Kidney epithelial cell (primary cell): ENCODE measurements at places on chromosomes 12 and 14. TPM values are rescaled to one million over a fixed set of nuclear protein-coding genes. Genes with fewer than 3 reads are reported as not detected.

ACOT4 gene
- total RNA-seq, result 4.3 and 5.1 TPM in 2 replicates

APOF gene
- not detected in 2 replicates for total RNA-seq

DNA sequence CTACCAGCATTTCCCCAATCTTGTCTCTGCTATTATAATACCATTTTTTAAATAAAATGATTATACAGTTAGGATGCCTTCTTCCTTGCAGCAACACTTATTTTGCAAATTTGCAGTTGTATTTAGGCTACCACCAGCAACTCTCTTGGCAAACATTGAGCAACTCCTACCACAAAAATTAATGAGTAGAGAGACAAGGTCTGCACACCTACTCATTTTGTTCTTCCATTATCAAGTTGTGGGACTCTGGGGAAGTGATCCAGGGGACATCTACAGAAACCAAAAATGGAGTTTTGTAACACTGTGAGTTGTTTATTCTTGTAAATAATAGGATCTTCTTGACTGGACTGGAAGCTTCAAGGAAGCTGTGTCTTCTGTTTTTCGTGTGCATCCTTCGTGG lies 38.6 kb downstream of the DGLUCY start:
- DNase-seq, result no peak

GRCh38 chr12:131536337-131536736 lies 174.6 kb upstream of the SFSWAP start:
- no peak for DNase-seq

DNA sequence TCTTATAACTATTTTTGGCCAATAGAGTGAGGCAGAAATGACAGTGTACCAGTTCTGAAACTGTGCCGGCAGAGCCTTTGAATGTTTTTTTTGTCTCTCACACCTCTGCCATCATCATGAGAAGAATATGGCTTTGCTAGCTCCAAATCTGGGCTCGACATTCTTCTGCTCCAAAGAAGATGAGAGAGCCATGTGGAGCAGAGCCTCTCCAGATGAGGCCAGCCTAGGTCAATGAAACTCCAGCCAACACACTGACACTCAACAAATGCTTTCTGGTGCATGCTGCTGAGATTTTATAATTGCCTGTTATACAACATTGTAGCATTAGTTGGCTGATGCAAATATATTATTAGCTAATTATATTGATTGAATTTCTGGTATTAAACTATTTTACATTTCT lies 154.7 kb downstream of the SLC38A4 start:
- no peak for DNase-seq

- no peak for DNase-seq
Measured at GRCh38 chr12:87117526-87117925, 861.3 kb upstream of the MGAT4C start.

AJUBA gene
- total RNA-seq, result 87.2 and 90.8 TPM in 2 replicates

DNA sequence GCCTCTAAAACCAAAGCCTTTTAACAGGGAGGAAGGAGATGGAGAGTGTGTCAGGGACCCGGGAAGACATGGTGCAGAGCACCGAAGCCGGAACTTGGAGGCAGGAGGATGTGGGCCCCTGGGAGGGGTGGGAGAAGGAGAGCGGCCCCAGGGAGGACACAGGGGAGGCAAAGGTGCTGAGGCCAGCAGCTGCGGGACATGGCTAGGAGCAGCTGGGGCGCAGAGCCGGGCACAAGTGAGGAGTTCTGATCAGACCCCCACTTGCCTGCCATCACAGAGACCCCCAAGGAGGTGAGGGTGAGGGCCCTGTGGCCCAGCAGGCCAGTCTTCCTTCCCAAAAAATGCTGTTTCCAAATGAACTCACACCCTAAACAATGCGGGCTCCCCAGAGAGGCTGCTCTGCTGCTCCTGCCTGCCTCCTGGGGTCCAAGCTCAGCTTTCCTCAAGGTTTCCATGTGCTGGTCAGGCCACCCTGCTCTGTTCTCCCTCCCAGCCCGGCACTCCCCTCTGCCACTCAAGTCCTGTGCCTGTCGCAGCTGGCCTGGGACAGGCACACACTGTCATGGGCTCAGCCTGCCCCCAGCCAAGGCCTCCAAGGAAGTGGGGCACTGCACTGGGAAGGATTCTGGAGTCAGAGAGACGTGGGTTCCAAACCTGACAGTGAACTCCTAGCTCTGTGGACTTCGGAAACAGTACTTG lies 24.0 kb downstream of the CHGA start:
- no peak for DNase-seq

LRRC9 gene
- 0.07 TPM in 1 of 2 replicates, not detected in the other for total RNA-seq

GRCh38 chr14:24398293-24398652 lies 530 bp upstream of the NYNRIN start:
- DNase-seq, result no peak

GRCh38 chr12:123942238-123942653 lies 30.4 kb downstream of the CCDC92 start:
- DNase-seq, result peak; percentile 28

DRAM1 gene
- total RNA-seq, result 35.5 and 44.1 TPM in 2 replicates

- DNase-seq, result no peak
Measured at GRCh38 chr12:96036765-96037455, 1.5 kb upstream of the LTA4H start.

GPR84 gene
- not detected in 2 replicates for total RNA-seq

DNA sequence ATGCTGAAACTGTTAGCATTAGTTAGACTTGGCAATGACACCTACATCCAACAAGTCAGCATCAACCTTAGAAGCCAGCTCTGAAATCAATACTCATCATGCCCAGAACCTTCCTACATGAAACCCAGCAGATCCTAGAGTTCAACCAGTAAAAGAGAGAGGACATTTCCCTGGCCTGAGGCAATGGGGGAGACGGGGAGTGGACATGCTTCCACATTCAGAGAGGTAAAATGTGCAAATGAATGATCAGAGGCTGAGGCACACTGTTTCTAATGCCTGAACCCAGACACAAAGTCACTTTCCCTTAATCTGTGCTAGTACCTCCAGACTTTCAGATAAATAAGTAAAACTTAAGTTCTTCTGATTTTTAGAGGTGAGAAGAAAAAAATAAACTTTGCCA lies 34.5 kb downstream of the ERO1A start:
- DNase-seq, result no peak

DNA sequence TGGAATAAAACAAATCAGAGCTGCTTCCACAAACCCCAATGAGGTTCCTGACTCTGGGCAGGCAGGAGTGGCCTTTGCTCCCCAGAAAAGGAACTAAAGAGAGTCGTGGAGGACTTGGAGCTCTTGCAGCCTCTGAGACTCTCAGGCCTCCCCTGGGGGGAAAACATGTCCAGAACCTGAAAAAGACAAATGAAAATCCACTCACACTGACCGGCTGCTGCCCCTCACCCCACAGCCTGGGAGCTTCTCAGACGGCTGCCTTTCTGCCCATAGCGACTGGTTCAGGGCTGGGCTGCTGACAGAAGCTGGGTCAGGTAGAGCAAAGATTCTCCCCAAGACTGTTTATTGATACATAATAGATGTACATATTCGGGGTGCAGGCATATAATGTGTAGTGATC lies 356.0 kb downstream of the ADGRD1 start:
- DNase-seq, result no peak

KRT7 gene
- 1,242 and 1,355 TPM in 2 replicates for total RNA-seq

MAX gene
- 59.5 and 60.0 TPM in 2 replicates for total RNA-seq

ZNF84 gene
- total RNA-seq, result 28.4 and 28.5 TPM in 2 replicates

TAS2R9 gene
- not detected in 2 replicates for total RNA-seq

DNA sequence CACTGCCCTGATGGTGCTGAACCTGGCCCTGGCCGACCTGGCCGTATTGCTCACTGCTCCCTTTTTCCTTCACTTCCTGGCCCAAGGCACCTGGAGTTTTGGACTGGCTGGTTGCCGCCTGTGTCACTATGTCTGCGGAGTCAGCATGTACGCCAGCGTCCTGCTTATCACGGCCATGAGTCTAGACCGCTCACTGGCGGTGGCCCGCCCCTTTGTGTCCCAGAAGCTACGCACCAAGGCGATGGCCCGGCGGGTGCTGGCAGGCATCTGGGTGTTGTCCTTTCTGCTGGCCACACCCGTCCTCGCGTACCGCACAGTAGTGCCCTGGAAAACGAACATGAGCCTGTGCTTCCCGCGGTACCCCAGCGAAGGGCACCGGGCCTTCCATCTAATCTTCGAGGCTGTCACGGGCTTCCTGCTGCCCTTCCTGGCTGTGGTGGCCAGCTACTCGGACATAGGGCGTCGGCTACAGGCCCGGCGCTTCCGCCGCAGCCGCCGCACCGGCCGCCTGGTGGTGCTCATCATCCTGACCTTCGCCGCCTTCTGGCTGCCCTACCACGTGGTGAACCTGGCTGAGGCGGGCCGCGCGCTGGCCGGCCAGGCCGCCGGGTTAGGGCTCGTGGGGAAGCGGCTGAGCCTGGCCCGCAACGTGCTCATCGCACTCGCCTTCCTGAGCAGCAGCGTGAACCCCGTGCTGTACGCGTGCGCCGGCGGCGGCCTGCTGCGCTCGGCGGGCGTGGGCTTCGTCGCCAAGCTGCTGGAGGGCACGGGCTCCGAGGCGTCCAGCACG lies 4.7 kb downstream of the LTB4R start:
- DNase-seq, result no peak

TBX3 gene
- total RNA-seq, result 12.2 and 12.7 TPM in 2 replicates

GRCh38 chr12:29750928-29751220 lies 32.9 kb downstream of the TMTC1 start:
- DNase-seq, result no peak

GPD1 gene
- 0.04 and 0.14 TPM in 2 replicates for total RNA-seq

GRCh38 chr12:46264057-46264456 lies 4.8 kb downstream of the SLC38A1 start:
- DNase-seq, result no peak

- DNase-seq, result no peak
Measured at GRCh38 chr12:100733817-100734593, 60.6 kb upstream of the ANO4 start.
